ENCODE measurements at places on chromosomes 7 and 10.
A peak's percentile ranks its signal among the peaks of the same experiment; 100 is the strongest.

DNA sequence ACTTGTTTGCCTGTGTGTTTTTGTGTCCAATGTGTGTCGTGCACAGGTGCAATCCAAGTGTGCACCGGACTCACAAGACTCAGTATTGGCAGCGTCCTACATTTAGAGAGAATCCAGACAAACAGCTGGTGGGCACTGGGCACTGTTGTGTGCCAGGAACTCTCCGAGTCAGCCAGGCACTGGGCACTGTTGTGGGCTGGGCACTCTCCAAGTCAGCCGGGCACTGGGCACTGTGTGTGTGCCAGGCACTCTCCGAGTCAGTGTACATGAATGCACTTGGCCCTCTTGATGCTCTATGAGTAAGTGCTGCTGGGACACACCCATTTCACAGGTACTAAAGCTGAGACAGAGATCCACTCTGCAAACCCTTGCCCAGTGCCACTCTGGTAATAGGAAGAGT is 303.5 kb downstream of the PTPRN2 start:
- no peaks in the 10 kb centered on the region for H3K36me3 ChIP-seq
- no peaks in the 10 kb centered on the region for H3K4me1 ChIP-seq
- H3K27me3 ChIP-seq: no peaks in the 10 kb centered on the region
- H3K27ac ChIP-seq: no peak overlapping the region
- H3K4me3 ChIP-seq: no peak overlapping the region
- DNase-seq: no peak

DNA sequence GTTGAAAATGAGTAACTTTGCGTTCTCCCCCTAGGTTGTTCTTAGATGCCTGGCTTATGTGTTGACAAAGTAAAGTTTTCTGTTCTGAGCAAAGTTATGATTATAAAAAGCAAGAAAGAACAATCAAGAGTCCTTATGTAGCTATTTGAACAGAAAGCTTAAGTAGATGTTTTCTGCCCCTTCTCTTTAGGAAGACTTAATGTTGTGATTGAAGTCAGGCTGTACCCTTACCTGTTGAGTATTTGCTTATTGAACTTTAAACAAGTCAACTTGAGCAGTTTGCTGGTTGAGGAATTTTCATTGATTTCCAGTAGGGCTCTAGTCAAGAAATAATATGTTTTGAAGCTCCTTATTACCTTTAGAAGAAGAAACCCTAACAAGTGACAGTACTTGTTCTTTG is 33.9 kb upstream of the VDAC2 start:
- peaks cover 23% of the 10 kb centered on the region for H3K4me1 ChIP-seq
- H3K27me3 ChIP-seq: no peaks in the 10 kb centered on the region
- H3K36me3 ChIP-seq: peaks cover 17% of the 10 kb centered on the region
- DNase-seq: no peak
- H3K4me3 ChIP-seq: no peak overlapping the region

GRCh38 chr7:91912494-91912893 is 28.2 kb upstream of the AKAP9 start:
- no peaks in the 10 kb centered on the region for H3K36me3 ChIP-seq
- H3K4me3 ChIP-seq: no peak overlapping the region
- H3K27ac ChIP-seq: no peak overlapping the region
- DNase-seq: no peak
- H3K27me3 ChIP-seq: peaks cover 8% of the 10 kb centered on the region

DNA sequence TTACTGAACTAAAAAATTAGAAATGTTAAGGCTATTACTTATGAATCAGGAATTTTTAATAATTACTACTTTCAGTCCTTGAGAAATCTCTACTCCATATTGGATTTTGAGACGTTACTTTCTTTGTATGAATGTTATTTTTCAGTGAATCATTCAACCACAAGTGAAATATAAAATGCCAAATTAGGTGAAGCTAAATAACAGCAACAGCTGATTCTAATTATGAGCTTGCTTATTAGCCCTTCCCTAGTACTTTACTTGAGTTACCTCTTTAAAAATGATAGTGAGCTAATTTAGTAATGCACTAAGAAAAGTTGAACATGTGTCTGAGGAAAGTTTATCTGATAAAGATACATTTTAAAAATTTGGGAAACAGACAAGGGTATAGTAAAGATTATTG is 51.4 kb downstream of the PCGF5 start:
- H3K36me3 ChIP-seq: peaks cover 2% of the 10 kb centered on the region
- no peaks in the 10 kb centered on the region for H3K4me1 ChIP-seq
- DNase-seq: no peak

GRCh38 chr10:110129490-110129889 is 77.9 kb upstream of the MXI1 start:
- H3K4me1 ChIP-seq: peaks cover 4% of the 10 kb centered on the region
- H3K27ac ChIP-seq: peak overlapping the region; percentile 83
- no peak for DNase-seq
- no peaks in the 10 kb centered on the region for H3K27me3 ChIP-seq
- peaks cover 28% of the 10 kb centered on the region for H3K36me3 ChIP-seq
